ENCODE measurements at places on chromosomes 7 and 10. TPM values are rescaled to one million over a fixed set of nuclear protein-coding genes. Genes with fewer than 3 reads are reported as not detected.

WEE2 gene
- total RNA-seq = not detected

TAC1 gene
- under 0.01 TPM for total RNA-seq

HYAL4 gene
- not detected for total RNA-seq

SMKR1 gene
- total RNA-seq = 0.51 TPM

EVX1 gene
- total RNA-seq = not detected

FFAR4 gene
- total RNA-seq = not detected
